Esophagus squamous epithelium (tissue), 5 donors: ENCODE measurements at places on chromosomes 1 and 21.

DNA sequence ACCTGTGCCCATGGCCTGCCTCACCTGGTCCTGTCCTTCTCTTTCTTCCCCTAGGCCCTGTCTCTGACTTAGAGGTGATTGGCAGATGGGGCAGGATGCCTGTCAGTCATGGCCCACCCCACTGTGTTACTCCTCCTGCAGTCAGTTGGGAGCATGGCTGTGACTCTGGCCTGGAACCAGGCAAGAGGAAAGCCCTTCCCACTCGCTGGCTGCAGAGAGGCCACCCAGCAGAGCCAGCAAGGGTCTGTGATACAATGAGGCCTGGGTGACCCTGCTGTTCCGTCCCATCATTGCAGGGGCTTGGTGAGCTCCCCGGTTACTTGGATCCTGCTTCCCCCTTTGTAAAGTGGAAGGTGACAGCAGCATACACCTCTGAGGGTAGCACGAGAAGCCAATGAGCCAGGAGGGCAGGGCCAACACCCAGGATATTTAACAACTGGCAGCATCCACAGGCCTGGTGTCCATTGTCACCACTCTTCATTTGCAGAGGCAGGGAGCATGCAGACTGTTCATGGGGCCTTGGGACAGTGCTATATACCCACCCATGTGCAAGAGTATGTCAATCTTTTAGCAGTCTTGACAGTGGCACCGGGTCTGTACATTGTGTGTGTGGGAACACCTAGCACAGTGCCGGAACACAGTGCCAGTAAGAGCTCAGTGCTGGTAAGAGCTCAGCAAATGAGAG, 191.0 kb upstream of the C1orf174 start:
- H3K27me3 ChIP-seq, result peaks cover 1% of the 10 kb centered on the region
- H3K4me1 ChIP-seq, result no peaks in the 10 kb centered on the region
- no peak for DNase-seq
- no peak overlapping the region for H3K27ac ChIP-seq
- no peak overlapping the region for H3K4me3 ChIP-seq

- H3K27me3 ChIP-seq, result no peaks in the 10 kb centered on the region
- no peaks in the 10 kb centered on the region for H3K4me1 ChIP-seq
- no peaks in the 10 kb centered on the region for H3K36me3 ChIP-seq
- H3K4me3 ChIP-seq, result no peak overlapping the region
Measured at GRCh38 chr1:93007941-93008577, 46.8 kb upstream of the DIPK1A start.

DNA sequence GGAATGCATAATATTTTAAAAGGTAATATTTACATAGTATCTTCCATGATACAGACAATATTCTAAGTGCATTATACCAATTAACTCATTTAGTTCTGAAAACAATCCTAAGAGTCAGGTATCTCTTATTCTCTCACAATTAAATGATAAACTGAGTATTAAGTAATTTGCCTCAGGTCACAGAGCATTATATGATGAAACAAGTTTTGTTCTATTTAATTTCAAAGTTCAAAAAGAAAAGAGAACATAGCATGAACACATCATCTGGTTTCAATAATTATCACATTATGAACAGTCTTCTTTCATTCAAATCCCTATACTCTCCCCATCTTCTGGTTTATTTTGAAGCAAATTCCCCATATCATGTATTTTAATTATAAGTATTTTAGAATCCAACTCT, 927.5 kb downstream of the ADGRL2 start:
- no peaks in the 10 kb centered on the region for H3K36me3 ChIP-seq
- no peak overlapping the region for H3K27ac ChIP-seq
- no peak overlapping the region for H3K4me3 ChIP-seq
- no peaks in the 10 kb centered on the region for H3K27me3 ChIP-seq

DNA sequence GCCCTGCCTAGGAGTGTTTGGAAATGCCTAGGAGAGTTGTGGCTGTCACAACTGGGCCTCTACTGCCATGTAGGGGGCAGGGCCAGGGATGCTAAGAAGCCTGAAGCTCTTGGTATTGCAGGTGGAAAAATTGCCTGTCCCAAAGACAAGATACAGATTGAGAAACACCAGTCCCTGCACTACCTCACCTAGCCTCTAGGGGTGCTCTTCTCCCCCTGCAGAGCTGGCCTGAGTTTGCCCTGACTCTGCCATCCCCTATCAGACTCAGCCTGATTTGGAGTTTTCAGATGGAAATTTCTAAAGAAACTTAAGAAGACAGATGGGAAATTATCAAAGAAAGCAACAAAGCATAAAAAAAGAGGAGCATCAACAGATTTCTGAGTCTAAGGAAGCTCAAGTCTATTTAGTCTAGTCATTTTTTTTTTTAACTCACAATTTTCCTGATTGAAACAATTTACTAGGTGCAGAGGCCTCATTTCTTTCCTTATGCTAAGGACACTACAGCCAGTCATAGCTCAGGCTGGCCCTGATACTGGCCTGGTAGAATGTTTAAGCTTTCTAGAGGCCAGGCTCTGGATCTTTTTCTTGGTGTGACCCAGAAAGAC, 61.4 kb upstream of the LRRN2 start:
- H3K27ac ChIP-seq, result no peak overlapping the region
- H3K4me3 ChIP-seq, result no peak overlapping the region
- H3K36me3 ChIP-seq, result no peaks in the 10 kb centered on the region
- no peaks in the 10 kb centered on the region for H3K4me1 ChIP-seq
